Skeletal muscle tissue (tissue), 5 donors: ENCODE measurements at places on chromosomes 13 and 19. TPM values are rescaled to one million over a fixed set of nuclear protein-coding genes. Genes with fewer than 3 reads are reported as not detected.

The SYNGR4 gene
- not detected for total RNA-seq

The CHST8 gene
- total RNA-seq: not detected

The SOX1 gene
- total RNA-seq: not detected

The PCDH8 gene
- 3.1 TPM for total RNA-seq

The KLK1 gene
- total RNA-seq: not detected
